GM12891 (cell line): ENCODE measurements at places on chromosomes 5 and 9.

DNA sequence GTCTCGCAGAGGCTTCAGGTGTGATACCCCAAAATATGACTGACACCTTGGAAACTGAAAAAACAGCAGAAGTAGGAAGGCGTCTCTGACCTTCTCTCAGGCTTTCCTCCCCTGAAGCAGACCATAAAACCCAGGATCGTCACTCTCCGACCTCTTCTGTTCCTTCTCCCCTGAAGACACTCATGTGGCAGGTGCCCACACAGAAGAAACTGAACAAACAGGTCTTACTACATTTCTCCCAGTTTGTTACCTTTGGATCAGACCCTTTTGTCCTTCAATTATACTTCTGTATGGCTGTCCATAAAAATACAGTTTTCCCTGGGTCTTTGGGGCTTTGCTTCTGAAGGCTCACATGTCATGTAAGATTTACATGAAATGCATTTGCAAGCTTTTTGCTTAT lies 10.3 kb upstream of the PRUNE2 start:
- no peak for DNase-seq

DNA sequence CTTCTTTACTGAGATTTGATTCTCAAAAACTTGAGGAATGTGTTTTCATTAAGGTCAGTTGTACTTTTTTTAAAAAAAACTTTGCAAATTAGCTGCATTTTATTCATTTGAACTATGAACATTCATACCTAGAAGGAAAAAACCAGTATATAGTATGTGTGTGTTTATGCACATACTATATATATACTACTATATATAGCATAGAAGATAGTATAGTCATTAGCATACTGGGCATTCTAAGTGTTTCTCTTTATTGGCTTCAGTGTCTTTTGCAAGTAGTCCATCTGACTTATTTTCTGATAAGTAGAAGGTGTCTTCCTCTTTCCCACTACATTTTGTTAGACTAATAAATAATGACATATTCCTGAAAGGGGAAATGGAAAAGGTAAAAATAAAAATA lies 33.0 kb downstream of the ELOVL7 start:
- no peak for DNase-seq

- DNase-seq: no peak
Observed at GRCh38 chr5:149260761-149261160, 10.9 kb upstream of the AFAP1L1 start.

DNA sequence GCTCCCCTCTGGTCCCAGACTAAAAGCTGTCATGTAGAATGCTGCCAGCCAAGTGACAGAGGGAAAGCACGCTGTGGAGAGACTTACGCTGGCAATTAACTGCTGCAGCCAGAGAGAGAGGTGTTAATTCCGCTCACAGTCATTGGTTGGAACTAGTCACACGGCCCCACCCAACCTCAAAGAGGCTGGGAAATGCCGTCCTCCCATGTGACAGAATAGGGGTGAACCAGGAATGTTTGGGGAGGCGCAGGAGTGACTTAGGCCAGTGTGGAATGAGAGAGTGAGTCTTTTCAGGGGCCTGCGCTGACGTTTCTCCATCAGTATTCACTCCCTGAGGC lies 87.6 kb downstream of the AMBP start:
- no peak for DNase-seq

DNA sequence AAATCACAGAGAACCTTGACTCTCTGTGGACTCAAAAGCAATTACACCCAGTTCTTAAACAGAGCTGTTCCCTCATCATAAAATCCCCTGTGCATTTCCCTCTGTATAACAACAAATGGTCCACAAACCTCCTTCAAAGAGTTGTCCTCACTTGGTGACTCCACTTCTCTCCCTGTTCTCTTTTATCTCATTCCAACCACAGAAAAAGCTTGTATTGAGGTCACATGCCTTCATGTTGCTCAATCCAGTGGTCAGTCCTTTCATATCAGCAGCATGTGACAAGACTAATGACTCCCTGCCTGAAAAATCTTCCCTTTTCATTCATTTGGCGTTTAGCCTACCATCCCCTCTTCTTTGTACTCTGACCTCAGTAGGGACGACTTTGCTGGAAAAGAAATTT lies 158.0 kb downstream of the DEPDC1B start:
- no peak for DNase-seq

GRCh38 chr9:81575956-81576355 lies 113.4 kb downstream of the TLE1 start:
- no peak for DNase-seq

- no peak for DNase-seq
Observed at GRCh38 chr9:32580631-32581300, 7.8 kb upstream of the NDUFB6 start.

- DNase-seq: no peak
Observed at GRCh38 chr5:68446487-68446894, 230.9 kb downstream of the PIK3R1 start.

GRCh38 chr9:104068546-104068945 lies 25.6 kb upstream of the SMC2 start:
- no peak for DNase-seq

- DNase-seq: no peak
Observed at GRCh38 chr5:122849771-122850170, 4.4 kb downstream of the SNX24 start.

GRCh38 chr5:123582550-123583285 lies 70.7 kb downstream of the CSNK1G3 start:
- no peak for DNase-seq

DNA sequence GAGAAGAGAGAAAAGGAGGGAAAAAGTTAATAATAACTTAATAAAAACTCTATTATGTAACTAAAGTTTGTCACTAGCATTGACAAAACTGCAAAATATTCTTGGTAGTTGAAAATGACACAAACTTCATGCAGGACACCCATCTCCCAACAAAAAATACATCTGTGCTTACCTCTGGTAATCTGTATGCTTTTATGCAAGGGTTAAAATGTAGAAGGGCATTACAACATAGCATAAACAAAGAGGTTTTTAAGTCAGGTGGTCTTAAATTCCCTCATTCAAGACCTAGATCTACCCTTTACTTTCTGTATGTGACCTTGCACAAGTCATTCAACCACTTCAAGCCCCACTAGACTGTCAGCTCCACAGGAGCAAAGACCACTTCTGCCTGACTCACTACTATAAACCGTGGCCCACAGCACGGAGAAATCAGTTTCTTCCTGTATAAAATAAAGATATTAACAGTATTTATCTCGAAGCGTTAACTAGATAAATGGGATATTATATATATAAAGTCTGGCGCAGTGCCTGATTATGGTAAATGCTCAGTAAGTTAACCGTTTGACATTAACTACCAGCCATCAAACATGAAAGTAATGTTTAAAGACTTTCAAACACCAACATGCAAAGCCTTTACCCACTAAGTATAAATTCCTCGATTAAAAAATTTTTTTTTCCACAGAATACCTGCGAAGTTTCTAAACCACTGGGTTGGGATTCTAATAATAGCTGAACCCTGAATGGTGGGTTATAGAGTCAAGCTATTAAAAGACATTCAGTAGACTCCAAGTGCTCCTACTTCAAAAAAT lies 2.0 kb downstream of the FBXL17 start:
- no peak for DNase-seq

DNA sequence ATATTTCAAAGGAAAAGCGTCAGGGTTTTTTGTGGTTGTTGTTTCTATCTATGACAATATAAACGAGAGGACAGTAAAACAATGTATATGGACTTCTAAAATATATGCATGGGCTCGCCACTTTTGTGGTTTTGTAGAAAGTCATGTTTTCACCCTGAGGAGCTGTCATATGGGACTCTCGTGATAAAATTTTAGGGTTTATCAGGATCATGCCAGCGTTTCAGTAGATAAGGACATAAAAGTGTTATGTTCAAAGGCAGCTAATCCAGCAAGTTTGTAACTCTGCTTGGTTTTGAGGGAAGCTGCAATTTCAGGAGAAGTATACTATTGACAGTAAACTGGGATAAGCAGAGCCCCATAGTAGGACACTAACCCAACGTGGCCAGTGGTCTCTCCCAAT lies 120.3 kb downstream of the CDC42SE2 start:
- no peak for DNase-seq

GRCh38 chr9:137738703-137739102 lies 119.9 kb downstream of the EHMT1 start:
- DNase-seq: no peak

- no peak for DNase-seq
Observed at GRCh38 chr5:167870055-167870454, 421.4 kb upstream of the WWC1 start.

GRCh38 chr5:154866841-154867240 lies 8.4 kb downstream of the CNOT8 start:
- DNase-seq: no peak

- no peak for DNase-seq
Observed at GRCh38 chr5:56126487-56127179, 106.5 kb downstream of the ANKRD55 start.

GRCh38 chr9:96665789-96666188 lies 10.7 kb upstream of the PRXL2C start:
- DNase-seq: no peak

- DNase-seq: no peak
Observed at GRCh38 chr5:139388198-139388821, 1.4 kb downstream of the MZB1 start.

GRCh38 chr9:15401266-15401665 lies 21.4 kb upstream of the SNAPC3 start:
- no peak for DNase-seq

GRCh38 chr5:17748201-17748600 lies 113.9 kb downstream of the TAF11L14 start:
- DNase-seq: no peak

DNA sequence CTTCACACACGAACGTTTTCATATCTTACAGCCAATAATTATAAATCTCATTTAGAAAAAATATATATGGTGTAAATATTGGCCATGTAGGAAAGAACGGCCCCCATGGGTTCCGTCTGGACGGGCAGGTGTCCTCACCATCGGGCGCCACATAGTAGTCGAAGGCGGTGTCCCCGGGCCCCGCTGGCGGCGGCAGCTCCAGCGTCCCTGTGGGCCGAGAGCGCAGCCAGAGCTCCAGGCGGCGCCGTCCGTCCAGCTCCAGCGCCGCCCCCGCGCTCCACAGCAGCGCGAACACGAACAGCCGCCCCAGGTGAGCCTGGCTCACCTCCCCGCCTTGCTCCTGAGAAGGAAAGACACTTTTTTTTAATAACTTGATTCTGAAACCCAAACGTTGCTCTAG lies 134.6 kb downstream of the DNAH5 start:
- DNase-seq: no peak

DNA sequence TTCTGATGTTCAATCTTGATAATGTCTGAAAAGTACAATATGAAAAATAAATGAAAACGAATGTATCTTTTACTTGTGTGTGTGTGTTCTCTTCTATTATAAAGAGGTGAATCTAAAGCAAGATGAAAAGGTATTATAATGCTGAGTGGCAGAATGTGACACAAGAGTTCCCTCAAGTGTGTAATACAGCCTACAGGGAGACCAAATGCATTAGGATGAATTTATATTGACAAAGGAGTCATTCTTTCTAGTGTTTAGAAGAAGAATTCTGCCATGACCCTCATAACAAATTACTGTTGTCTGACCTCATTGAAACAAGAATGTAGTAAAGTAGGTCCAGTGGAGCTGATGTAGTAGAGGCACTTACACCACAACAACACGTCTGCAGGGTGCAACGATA lies 1119.0 kb upstream of the CDH10 start:
- DNase-seq: no peak

DNA sequence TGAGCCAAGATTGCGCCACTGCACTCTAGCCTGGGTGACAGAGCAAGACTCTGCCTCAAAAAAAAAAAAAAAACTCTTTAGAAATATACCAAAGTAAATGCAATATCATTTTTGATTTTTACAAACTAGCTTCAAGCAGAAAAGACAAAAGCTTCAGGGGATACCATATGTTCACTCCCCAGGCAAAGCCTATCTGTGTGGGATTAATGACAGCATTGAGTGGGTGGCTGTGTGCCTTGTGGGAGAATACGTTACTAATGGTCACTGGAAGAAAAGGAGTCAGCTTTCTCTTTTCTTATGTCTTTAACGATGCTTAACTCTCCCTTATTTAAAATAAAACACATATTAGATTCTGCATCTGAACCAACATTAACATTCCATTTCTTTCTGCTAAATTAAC lies 1.9 kb downstream of the PCA3 start:
- DNase-seq: no peak

DNA sequence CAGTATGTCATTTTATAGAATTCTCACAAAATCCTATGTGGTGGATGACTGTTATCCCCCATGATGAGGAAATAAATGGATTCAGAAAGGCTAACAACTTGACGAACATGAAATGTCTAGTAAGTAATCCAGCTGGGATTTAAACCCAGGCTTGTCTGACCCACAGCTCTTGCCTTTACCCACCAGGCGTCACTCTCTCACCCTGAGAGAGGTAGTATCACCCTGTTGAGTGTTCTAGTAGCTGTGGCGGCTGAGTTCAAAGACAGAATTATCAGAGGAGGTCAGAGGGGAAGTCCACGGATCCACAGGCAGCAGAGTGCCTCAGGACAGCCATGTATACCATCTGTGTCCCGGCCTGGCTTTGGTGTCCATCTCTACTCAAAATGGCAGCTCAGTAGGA lies 113.8 kb downstream of the ZNF462 start:
- DNase-seq: no peak

- no peak for DNase-seq
Observed at GRCh38 chr5:218457-219291, 554 bp downstream of the SDHA start.

GRCh38 chr5:167851416-167851815 lies 440.0 kb upstream of the WWC1 start:
- no peak for DNase-seq

DNA sequence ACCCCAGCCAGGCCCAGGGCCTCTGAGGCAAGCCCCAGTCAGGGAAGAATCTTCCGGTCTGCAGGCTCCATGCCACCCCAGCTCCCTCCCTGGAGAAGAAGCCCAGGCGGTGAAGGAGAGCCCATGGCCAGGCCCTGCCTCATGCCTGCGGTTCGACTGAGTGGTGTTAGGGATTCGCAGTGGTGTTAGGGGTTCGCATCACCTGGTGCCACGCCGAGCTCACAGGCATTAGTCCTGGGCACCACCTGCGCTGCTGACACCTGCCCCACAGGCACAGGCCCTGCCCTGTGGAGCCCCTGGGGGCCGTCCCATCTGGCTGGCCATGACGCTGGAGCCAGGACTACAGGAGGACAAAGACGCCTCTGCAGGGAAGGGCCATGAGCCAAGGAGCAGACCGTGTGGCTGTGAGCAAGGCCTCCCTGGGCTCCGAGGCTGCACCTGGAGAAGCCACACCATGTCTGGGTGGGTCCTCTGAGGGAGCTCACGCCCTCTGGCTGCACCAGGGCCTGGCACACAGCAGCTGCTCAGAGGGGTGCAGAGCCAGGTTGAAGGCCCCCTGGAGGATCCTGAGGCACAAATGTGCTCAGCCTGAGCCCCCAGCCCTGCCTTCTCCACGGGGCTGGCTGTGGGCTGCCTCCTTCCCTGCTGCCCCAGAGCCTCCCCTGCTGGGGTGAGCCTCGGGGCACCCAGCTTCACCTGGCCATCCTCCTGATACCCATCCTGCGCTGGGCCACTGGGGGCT lies 27.6 kb upstream of the RNF130 start:
- no peak for DNase-seq

- no peak for DNase-seq
Observed at GRCh38 chr5:25562656-25563055, 917.9 kb upstream of the CDH10 start.
